NCI-H1417 treated with DMSO at 0.1 percent for 48 hours (cell line): ENCODE measurements at places on chromosomes 11 and 22.

- no peak for DNase-seq
Observed at GRCh38 chr11:60813324-60813723, 28.2 kb downstream of the MS4A10 start.

DNA sequence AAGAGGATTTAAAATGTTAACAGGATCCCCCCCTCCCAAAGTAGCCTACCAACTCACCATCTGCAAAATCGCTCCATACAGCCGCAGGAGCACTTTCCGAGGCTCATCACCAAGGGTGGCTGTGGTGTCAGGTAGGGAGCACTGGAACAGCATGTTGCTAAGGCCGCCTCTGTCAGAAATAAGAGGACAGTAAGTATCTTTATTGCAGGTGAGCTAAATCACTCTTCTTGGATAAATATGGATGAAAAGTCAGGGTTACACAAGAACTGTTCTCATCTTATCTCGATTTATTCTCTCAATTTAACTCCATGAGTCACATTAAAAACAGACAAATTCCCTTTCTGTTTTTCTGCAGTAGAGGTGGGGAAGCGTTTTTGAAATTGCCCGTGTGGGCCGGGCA is 24.2 kb downstream of the CHKA start:
- DNase-seq: no peak

DNA sequence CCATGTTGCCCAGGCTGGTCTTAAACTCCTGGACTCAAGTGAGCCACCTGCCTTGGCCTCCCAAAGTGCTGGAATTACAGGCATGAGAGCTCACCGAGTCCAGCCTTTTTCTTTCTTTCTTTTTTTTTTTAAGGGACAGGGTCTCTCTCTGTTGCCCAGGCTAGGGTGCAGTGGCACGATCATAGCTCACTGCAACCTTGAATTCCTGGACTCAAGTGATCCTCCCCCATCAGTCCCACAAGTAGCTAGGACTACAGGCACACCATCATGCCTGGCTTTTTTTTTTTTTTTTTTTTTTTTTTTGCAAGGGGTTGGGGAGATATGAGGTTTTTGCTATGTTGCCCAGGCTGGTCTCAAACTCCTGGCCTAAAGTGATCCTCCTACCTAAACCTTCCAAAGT is 78.5 kb downstream of the MRTFA start:
- no peak for DNase-seq

DNA sequence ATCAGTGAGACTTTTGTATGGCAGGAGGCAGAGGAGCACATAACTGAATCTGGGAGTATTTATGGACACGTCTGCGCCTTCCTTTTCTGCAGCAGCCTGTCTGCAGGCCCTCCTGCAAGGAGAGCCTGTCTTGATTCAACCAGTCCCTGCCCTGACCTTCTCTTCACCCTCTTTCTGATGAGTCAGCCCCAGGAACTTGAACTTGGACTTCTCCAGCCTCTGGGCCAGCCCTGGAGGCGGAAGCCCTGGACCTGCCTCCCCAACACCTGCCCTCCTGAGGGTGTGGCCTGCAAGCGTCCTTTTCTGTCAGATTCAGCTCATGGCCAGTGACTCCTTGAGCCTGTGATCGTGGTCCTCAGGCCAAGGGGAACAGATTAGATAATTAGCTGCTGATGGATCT is 20.0 kb downstream of the DAGLA start:
- DNase-seq: no peak
